ENCODE measurements at places on chromosomes 5 and 9.

GRCh38 chr5:141789330-141789729 lies 88.9 kb downstream of the PCDH1 start:
- no peak for DNase-seq

DNA sequence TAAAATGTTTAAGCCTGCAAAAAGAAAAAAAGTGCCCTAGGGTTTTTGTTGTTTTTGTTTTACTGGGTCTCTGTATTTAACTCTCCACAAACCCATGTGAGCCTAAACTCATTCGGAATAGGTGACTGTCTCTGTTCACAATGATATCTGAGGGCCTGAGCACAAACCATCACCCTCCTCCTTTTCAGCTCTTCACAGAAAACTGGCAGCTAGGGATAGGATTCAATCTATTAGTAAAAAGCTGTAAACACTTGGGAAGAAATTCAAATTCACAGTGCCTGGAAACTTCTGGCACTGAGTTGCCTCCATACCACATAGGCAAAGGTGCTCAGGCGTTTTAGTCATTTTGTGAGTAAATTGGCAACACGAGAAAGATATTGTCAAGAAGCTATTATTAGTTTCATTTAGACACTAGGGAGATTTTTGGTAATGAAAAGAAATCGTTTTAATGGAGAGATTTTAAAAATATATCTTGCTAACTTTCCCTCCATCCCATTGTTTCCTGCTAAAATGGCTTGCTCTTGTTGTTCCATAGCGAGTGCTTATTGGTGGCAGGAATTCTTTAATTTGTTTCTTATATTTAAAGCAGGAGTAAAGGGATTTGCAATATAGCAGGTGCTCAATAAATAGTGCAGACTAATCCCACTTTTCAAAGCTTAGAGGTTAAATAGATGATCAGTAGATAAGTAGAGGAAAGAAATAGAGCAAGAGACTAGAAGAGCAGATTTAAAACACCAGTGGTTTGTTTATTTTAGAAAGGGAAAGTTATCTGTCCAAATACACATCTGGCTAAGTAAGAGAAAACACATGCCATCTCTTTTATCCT lies 9.7 kb downstream of the FOXD1 start:
- no peak for DNase-seq

DNA sequence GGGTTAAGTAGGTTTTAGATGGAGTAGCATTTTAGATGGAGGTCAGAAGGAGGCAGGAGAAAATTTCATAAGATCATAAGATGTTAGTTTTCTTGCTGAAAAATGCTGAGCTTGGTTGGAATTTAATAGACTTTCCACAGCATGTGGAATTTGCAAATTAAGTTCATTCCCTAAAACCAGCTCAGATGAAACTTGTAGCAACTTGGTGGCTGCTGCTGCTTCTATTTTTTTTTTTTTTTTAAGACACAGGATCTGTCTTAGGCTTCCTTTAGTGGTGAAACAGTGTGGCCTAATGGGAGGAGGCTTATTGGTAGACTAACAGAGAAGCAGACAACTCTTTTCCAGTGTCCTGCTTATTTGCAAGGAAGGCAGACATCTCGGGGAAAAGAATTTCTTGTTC lies 154.5 kb downstream of the AOPEP start:
- no peak for DNase-seq

- peak; percentile 62 for DNase-seq
Observed at GRCh38 chr9:130461218-130461630, 16.5 kb downstream of the ASS1 start.

GRCh38 chr9:129620669-129621295 lies at the start of gene C9orf50:
C9orf50 (minus strand) TSS chr9:129621101; CDS start chr9:129620574, 527 bp downstream.
- DNase-seq: no peak

Measured in frontal cortex (tissue), 4 donors.